MM.1S (cell line): ENCODE measurements at places on chromosomes 13 and 19.

GRCh38 chr13:52345048-52345447 lies 60.9 kb downstream of the THSD1 start:
- H3K27me3 ChIP-seq: no peaks in the 10 kb centered on the region
- H3K4me3 ChIP-seq: no peak overlapping the region
- H3K4me1 ChIP-seq: no peaks in the 10 kb centered on the region
- H3K27ac ChIP-seq: no peak overlapping the region
- no peaks in the 10 kb centered on the region for H3K36me3 ChIP-seq

- no peaks in the 10 kb centered on the region for H3K4me1 ChIP-seq
- no peaks in the 10 kb centered on the region for H3K36me3 ChIP-seq
- H3K27me3 ChIP-seq: no peaks in the 10 kb centered on the region
- DNase-seq: no peak
- H3K4me3 ChIP-seq: no peak overlapping the region
- no peak overlapping the region for H3K27ac ChIP-seq
These were observed 120.0 kb downstream of the CCNA1 start for GRCh38 chr13:36552334-36552733.

DNA sequence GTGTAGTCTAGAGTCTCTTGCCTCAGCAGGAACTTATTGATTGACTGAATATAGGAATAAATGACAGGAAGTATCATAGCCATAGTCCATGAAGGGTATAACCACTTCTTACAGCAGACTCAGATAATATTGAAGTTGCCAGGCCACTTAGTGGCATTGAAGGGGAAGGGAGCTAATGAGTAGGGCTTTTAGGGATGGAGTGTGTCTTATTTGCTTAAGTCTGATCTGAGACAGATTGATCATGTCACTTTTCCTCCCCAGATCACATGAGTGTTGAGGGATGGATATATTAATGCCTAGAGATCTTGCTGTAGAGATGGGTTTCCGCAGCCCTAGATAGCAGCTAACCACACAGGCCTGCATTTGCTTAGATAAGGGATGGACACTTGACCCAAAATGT lies 62.2 kb upstream of the NBEA start:
- no peak overlapping the region for H3K4me3 ChIP-seq
- H3K4me1 ChIP-seq: no peaks in the 10 kb centered on the region
- DNase-seq: no peak
- H3K27me3 ChIP-seq: no peaks in the 10 kb centered on the region

GRCh38 chr13:101706651-101707050 lies 254.2 kb downstream of the ITGBL1 start:
- DNase-seq: no peak
- no peaks in the 10 kb centered on the region for H3K27me3 ChIP-seq
- no peak overlapping the region for H3K27ac ChIP-seq

GRCh38 chr19:35268536-35269437 lies at the start of gene USF2:
Gene USF2 (plus strand): TSS chr19:35268962. CDS start chr19:35269102, 140 bp downstream.
- H3K27me3 ChIP-seq: no peaks in the 10 kb centered on the region
- H3K36me3 ChIP-seq: 0 out of 2 replicates have a peak, but pooled peaks cover 2% of the 10 kb centered on the region
- H3K4me1 ChIP-seq: no peaks in the 10 kb centered on the region
- peak within 1 kb of the TSS; percentile 73 for H3K4me3 ChIP-seq
- DNase-seq: peak; percentile 73

GRCh38 chr19:30799865-30800755 lies 427.9 kb downstream of the ZNF536 start:
- no peaks in the 10 kb centered on the region for H3K36me3 ChIP-seq
- H3K4me1 ChIP-seq: no peaks in the 10 kb centered on the region
- peak; percentile 15 for DNase-seq

DNA sequence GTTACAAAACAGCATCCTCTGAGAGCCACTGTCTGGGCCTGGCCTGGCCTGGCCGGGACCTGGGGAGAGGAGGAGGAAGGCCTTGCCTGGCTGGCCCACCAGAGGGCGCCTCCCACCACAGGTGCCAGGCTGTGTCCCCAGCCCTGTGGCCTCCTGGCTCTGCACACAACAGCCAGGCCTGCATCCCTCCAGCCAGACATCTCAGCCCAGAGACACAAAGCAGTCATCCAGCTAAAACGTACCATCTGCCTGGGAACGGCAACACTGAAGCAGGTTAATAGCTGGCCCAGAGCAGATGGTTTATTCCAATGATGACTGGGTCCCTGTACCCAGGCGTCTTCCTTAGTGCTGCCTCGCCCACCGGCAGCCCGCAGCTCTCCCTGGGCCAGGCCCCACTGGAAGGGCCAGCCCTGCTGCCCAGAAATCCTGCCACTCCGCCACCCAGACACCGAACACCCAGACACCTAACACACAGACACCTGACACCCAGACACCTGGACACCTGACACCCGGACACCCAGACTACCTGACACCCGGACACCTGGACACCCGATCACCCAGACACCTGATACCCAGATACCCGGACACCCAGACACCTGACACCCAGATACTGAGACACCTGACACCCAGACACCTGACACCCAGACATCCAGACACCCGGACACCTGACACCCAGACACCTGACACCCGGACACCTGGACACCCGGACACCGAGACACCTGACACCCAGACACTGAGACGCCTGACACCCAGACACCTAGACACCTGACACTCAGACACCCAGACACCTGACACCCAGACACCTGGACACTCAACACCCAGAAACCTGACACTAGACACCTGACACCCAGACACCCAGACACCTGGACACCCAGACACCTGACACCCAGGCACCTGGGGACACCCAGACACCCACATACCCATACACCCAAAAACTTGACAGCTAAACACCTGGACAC lies 20.1 kb downstream of the C19orf12 start:
- H3K36me3 ChIP-seq: no peaks in the 10 kb centered on the region
- H3K27ac ChIP-seq: no peak overlapping the region
- no peak overlapping the region for H3K4me3 ChIP-seq
- DNase-seq: peak; percentile 52
- no peaks in the 10 kb centered on the region for H3K4me1 ChIP-seq
- H3K27me3 ChIP-seq: no peaks in the 10 kb centered on the region
